ENCODE measurements at places on chromosomes 4 and X. TPM values are rescaled to one million over a fixed set of nuclear protein-coding genes. Genes with fewer than 3 reads are reported as not detected.

TMPRSS11B gene
- total RNA-seq: not detected

DNA sequence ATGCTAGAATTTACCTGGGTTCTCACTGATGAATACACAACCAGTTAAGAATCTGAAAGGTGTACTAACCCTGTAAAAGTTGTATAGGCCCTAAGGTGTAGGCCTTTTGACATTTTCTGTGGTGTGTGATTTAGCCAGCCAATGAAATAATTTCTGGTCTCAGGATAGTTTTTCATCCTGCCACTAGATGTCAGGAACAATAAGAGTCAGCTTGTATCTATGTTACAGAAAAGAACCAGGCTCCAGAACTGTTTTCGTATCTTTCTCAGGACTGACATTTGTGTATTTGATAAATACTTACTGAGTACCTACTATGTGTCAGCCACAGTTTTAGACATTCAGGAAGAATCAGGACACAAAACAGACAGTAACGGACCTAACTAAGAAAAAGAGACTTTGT lies 673.6 kb upstream of the TENM3 start:
- DNase-seq: no peak

DNA sequence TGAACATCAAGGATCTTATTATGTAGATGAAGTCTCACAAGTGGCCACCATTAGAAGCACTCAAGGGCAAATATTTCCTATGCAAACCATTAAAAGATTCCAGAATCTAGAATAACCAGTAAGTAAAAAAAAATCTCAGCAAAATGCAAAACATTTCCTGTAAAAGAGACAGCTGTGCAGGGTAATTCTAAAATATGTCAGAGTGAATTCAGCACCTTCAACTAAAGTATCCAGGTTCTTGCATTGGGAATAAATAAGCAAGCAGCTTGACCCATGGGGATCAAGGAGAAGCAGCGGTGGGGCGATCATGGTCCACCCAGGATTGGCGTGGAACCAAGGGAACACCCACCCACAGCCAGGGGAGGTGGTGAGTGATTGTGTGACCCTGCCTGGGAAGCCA lies 2188.9 kb downstream of the PCDH7 start:
- no peak for DNase-seq

- DNase-seq: no peak
Measured at GRCh38 chr4:56627985-56628384, 53.1 kb downstream of the HOPX start.

- no peak for DNase-seq
Measured at GRCh38 chr4:22573198-22573597, 57.3 kb upstream of the ADGRA3 start.

DNA sequence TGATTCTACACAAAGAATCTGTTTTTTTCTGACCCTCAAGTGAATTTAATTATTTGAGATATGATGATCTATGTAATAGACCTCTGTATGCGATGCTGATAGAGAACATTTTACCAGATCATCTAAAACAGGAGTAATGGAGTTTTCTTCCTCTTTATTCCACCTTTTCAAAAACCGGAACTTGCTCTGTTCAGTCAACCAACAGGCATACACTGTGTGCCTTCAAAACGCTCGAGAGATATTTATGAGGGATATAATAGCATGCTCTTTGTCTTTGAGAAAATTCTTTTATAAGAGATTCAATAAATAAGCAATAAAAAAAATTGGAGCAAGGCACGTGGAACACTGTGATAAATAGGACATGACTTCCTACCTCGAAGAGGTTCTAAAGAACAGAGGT lies 2.0 kb downstream of the NYX start:
- DNase-seq: no peak

HERC5 gene
- 10.1 TPM for total RNA-seq

TADA2B gene
- total RNA-seq: 19.0 TPM

SHROOM4 gene
- 14.8 TPM for total RNA-seq

- DNase-seq: no peak
Measured at GRCh38 chr4:122639181-122639580, 18.3 kb upstream of the IL21 start.

GRCh38 chr4:128703948-128704347 lies 105.6 kb upstream of the JADE1 start:
- no peak for DNase-seq

DNA sequence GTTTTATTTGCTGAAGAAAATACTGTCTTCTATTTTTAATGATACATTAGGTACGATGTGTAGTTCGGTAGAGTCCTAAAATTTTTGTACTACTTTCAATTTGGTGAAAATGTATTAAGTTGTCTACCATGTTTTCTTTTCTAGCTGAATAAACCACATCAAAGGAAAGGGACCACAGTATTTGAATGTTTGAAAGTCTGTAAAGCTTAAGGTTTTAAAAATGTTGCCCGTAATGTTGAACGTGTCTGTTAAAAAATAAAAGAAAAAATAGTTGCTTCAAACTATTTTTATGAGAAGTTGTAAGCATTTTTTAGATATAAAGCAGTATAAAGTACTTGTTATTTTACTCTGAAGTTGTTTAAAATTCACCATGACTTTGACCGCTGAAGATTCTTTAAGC lies 3.2 kb downstream of the CDKN2AIP start:
- no peak for DNase-seq

- DNase-seq: no peak
Measured at GRCh38 chr4:109368661-109369060, 65.0 kb upstream of the SEC24B start.

DNA sequence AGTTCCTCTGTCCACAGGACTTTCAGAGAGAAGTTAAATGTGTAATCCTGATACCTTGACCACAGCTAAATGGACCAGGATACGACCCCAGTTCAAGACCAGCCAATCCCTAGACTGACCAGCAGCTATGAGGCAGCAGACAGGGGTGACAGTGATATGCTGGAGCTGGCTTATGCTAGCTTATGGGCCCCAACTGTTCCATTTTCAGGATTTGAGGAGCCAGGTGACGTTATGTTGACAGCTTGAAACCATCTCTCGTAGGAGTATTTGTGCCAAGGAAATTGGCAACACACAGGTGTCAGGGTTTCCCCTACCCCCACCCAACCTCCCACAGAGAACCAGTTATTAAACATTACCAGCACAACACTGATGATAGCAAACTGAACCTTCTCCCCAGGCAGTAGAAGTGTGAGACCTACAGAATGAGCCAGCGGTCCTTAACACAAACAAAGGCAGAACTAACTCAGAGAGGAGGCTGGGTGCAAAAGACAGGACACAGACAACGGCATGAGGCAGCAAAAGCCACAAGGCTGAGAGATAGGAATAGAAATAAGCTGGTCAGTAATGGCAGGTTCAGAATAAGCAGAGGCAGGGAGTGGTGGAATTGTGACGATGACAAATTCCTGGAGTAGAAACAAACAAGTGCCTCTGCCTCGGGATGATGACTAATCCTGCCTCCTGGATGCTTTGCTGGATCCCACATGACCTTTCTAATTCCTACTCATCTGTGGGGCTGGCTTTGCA lies 85.6 kb upstream of the CPEB2 start:
- DNase-seq: peak; percentile 56

OTC gene
- total RNA-seq: not detected

TMPRSS11A gene
- total RNA-seq: not detected
